ENCODE measurements at places on chromosomes 11 and 22.

DNA sequence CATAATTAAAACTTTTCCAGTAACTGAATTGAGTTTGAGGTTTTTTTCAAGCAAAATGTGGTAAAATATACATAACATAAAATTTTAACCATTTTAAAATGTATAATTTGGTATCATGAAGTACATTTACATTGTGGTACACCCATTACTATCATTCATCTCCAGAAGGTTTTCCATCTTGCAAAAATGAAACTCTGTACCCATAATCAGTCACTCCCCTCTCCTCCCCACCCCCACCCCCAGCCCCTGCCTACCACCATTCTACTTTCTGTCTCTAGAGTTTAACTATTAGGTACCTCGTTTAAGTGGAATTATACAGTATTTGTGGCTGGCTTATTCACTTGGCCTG is 63.7 kb downstream of the MICAL2 start:
- DNase-seq, result no peak

DNA sequence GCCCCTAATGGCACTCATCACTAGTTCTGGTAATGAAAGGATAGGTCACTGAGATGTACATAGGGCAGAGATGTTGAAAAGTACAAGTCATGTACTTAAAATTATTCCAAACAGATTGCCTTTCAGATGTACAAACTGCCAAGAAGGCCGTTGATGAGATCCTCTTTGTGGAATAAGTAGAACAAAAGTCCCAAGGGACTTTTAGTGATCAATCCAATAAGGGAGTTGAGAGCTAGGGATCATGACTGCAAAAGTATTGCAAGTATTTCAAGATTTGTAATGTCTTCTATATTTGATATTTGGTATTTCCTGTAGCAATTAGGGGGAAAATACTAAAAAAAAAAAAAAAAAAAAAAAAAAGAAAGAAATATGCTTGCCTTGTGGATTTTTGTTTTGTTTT is 82.2 kb downstream of the ATG16L2 start:
- no peak for DNase-seq

DNA sequence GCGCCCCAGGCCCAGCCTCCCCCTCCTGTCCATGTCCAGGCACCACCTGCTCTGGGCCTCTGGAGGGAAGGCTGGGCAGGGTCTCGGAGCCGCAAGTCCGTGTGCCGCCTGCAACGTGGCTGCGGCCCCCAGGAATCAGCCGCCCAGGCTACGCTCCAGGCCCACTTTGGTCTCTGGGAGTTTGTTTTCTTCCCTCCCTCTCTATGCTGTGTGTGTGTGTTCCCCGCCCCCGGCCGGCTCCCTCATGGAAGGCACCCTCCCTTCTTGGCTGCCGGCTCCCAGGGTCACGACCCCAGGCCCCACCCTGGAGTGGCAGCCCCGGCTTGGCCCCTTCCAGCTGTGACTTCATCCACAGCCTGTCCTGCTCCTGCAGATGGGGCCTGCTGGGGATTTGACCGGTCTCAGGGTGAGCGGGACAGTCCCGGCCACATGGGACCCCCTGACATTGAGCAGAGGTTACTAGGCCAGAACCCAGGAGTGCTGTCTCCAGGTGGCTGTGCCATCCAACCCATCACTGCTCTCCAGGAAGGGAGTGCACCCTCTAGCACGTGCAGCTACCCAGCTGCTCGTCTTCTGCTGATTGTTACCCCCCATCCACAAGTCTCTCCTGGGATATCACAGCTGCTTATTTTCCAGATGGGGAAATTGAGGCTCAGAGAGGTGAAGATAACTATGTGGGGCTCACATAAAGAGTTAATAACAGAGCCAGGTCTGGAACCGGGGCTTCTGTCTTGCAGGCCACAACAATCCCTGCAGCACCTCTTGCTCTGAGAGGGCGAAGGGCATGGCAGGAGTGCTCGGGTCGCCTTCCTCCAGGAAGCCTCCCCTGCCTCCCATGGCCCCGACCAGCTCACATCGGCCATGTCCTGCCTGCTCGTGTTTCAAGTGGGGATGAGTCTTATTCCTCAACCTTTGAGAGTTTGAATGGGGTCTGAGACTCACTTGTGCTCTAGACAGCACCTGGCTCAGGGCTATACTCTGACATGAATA is 2.8 kb upstream of the LIF start:
- DNase-seq, result no peak

- no peak for DNase-seq
Observed at GRCh38 chr22:32579529-32580220, 105.1 kb downstream of the FBXO7 start.

DNA sequence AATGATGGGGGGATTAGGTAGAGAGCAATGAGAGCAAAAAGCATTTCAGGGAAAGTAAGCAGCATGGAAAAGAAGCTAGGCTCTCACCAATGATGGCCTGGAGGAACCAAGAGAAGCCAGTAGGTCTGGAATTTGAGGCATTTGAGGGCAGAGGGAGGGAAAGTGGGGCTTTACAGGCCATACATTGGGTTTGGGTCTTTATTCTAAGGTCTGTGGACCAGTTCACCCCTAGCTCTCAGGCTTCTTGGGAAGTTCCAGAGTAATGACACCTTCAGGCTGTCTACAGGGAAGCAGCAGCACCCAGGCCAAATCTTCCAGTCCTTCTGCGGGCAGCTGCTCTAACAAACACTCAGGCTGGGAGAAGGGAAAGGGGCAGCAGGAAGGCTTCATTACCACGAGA is 29.4 kb downstream of the ARFGAP2 start:
- DNase-seq, result no peak

GRCh38 chr11:12154871-12155668 is 44.7 kb downstream of the MICAL2 start:
- no peak for DNase-seq

DNA sequence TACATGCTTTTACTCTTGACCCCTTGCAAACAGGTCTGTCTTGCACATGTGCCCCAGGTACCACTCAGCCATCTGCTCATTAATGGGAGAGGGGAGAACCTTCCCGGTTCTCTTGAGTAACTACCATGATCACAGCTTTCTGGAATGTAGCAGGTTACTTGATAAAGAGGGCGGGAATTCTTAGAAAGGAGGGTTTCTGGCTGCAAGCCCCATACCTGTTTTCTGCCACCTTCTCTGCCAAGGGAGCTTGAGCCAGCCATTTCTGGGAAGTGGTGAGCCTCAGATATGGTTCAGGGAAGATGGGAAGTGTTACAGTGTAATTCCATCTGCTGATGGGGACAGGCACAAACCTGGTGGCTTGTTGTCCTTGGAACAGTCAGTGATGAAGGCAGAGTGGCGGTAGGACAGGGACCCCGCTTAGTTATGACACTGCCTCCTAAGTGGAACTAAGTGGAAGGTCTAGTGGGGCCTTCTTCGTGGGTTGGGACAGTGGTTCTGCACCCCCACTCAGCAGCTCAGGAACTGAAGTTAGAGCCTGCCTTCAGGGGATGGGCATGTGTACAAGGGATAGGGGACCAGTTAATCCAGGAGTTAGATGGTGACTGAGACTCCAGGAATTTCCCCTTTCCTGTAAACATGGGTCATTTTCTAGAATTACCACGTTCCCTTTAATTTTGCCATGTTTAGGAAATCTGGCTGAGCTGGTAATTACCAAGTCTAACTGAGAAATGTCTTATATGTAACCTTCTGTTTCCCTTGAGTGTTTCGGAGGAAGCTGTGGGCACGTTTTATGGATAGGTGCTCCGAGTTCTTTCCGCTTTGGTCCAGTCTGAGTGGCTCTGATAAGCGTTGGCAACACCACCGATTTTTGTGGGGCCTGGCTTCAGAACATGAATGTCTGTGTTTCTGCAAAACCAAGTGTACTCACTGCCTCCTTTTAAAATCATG is 35.3 kb downstream of the BCR start:
- DNase-seq, result no peak

- no peak for DNase-seq
Observed at GRCh38 chr11:124935548-124936514, at the start of gene HEPACAM. HEPACAM (minus strand) TSS chr11:124936047; CDS start chr11:124936006, 41 bp downstream.

- DNase-seq, result no peak
Observed at GRCh38 chr11:34948696-34949095, 32.3 kb downstream of the PDHX start.

DNA sequence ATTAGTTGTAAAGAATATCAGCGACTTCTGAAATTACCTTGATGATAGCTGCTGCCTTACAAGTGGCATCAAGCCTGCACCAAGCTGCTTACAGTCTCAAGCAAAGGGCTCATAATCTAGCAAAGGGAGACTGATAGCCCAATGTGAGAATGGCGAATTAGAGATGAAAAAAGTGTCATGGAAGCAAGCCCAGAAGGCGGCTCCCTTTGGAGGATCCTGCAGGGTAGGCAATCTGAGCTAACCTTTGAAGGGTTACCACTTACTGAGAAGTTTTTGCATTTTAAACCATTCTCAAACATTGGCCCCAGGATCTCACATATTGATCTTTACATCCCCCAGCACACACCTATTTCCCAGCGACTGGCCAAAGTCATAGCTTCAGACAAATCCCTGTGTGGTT is 18.5 kb downstream of the GAB2 start:
- DNase-seq, result no peak

DNA sequence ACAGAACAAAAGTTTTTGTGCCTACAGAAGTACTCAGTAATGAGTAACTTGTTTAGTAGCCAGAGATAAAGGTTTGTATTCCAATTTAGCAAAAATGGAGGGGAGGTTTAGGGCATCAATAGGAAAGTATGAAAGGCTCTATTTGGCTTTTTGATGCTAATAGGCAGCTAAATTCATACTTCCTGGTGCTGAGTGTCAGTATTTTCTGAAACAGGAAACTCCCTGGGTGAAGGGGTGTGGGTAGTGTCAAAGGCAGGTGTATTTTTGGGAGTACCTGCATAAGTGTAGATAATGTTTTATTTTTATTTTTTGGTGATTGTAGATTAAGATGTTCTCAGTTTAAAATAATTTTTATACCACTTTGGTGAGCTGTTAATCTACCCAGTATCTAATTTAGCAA is 29.3 kb upstream of the MMP7 start:
- no peak for DNase-seq

DNA sequence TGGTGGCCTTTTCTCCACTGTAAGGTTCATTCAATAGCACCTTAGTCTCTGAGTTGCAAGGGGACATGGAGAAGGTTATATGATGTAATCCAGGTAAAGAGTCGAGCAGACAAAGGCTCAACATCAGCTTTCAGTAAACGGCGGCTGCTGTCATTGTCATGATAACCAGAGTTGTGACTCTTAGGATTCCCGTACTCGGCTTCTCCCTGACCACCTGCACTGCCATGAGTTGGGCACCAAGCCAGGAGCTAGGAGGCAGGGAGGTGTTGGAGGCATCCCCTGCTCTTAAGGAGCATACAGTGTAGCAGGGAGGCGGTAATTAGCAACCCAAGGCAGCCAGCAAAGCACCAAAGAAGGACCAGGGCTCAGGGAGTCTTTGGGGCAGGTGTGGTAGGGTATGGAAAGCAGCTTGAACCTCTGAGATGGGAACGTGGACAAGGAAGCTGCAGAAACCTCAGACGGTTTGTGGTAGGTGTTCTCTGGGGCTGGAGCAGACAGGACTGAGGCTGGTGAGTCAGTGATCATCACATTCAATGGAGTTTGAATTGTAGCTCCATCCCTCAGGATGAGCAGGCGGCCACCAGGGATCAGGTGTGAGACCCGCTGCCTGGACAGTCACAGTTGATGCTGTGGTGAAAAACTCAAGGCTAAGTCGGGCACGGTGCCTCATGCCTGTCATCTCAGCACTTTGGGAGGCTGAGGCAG is 31.7 kb downstream of the LIF start:
- no peak for DNase-seq

DNA sequence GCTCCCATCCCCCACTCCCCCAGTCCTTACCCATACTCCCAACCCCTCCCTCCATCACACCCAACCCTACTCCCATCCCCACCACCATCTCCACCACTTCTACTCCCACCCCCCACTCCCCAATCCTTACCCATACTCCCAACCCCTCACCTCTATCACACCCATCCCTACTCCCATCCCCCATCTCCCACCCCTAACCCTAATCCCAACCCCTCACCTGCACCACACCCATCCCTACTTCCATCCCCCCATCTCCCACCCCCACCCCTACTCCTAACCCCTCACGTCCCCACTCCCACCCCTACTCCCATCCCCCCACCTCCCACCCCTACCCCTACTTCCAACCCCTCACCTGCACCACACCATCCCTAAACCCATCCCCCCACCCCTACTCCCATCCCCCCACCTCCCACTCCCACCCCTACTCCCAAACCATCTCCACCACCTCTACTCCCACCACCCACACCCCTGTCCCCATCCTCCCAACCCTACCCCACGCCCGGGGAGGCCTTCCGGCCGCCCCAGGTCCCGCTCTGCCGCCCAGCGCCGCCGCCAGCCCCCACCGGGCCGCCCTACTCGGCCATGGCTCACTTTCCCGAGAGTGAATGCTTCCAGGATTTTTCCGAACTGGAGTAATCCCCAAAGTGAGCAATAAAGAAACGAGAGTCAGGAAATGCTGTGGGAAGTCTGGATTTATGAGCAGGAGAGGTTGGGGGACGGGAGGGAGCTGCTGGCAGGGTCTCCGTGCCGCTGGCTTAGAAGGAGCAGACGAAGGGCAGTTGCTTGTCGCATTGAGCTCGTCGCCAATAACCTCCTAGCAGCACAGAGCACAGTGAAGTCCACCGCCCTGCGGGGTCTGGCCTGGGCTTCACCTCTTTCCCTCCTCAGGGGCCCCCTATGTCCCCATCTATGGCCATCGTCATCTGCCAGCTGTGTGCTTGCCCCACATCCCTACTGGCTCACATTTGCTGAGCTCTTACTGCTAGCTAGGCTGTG is 4.6 kb downstream of the PRG3 start:
- no peak for DNase-seq

- DNase-seq, result no peak
Observed at GRCh38 chr22:24594569-24595120, 1.8 kb upstream of the LRRC75B start.

DNA sequence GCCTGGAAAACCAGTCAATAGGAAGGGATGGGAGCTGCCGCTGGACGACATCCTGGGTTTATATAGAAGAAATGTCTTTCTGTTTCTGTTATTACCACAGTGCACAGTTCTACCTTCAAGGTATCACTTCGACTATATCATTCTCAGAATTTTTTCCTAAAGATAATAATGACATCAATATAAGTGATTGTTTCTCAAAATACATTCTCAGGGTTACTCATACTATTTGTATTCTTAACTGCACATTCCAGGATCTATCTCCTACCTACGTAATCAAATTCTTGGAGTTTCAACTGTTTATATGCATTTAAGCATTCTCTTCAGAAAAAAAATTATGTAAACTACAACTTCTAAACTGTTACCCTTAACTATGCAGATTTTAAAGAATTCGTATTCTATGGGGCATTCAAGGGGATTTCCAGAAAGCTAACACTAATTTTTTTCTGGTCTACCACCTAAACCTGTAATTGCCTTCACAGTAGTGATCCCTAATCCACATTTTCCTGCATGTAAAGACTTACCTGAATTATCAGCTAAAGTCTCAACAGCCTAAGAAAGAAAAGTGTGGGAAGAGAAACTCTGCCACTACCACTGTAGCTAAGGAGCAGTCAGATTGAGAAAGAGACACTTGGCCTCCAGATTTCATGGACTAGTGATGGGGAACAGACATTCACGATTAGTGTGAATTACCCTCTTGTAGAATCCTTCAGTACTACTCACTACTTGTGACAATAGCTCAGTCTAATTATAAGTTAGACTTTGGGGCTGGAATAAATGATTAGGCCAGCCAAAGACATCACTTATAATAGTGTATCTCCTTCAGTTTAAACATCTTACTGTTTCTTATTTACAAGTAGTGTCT is at the start of gene OR51B5:
OR51B5 (minus strand) TSS at position 51 of the 862 bp plus-strand sequence; CDS start at position 51, 0 bp downstream.
- no peak for DNase-seq

GRCh38 chr11:34331736-34332135 is 26.1 kb downstream of the ABTB2 start:
- no peak for DNase-seq

- no peak for DNase-seq
Observed at GRCh38 chr11:1782031-1782590, 18.4 kb upstream of the CTSD start.

All from SK-N-MC (cell line).